ENCODE measurements at places on chromosomes 1 and 21.
A peak's percentile ranks its signal among the peaks of the same experiment; 100 is the strongest.

- DNase-seq: no peak
Measured at GRCh38 chr21:40853956-40854688, 7.2 kb upstream of the DSCAM start.

DNA sequence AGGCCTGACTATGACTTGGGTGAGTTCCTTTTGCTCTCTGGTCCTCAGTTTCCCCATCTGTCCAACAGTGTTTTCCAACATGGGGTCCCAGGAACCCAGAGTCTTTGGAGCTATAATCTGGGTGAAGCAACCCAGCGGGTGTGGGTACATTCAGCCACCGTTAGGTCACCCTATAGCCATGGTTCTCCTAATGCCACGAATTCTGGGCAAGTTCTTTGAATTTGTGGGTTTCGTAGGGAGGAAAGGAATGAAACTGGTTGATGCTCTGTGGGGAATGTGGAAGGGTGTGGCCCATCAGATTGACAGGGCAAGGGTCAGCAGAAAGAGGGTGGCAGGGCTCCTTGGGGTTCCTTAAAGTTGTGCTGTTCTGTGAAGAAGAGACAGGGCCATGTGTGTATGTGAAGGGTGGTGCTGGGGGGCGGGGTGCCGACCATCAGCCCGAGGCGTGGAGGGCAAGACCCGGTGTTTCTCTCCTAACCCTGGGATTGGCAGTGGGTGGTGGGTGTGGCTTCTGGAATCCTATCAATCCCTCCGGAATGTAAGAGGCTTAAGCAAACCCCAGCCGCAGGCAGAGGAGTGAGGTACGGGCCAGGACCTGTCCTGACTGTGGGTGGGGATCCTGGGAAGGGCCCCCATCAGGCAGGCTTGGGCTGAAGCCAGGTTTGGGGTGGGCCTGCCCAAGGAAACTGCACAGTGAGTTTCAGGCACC, 35.5 kb upstream of the ZNF362 start:
- no peak for DNase-seq

- DNase-seq: peak; percentile 39
Measured at GRCh38 chr21:17454315-17455027, 58.4 kb upstream of the CXADR start.

DNA sequence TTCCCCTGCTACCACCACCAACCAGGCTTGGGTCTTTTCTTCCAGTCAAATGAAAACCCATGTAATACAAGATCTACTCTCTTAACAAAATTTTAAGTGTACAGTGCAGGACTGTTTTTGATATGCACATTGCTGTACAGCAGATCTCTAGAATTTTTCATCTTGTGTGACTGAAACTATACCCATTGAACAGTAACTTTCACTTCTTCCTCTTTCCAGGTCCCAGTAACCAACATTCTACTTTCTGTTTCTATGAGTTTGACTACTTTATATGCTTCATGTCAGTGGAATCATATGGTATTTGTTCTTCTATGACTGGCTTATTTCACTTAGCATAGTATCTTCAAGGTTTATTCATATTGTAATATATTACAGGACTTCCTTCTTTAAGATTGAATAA, 45.3 kb upstream of the PLPPR4 start:
- DNase-seq: no peak

GRCh38 chr1:62228136-62228882, 33.7 kb downstream of the L1TD1 start:
- no peak for DNase-seq

GRCh38 chr1:80645621-80646020, 1155.1 kb upstream of the ADGRL2 start:
- DNase-seq: no peak

DNA sequence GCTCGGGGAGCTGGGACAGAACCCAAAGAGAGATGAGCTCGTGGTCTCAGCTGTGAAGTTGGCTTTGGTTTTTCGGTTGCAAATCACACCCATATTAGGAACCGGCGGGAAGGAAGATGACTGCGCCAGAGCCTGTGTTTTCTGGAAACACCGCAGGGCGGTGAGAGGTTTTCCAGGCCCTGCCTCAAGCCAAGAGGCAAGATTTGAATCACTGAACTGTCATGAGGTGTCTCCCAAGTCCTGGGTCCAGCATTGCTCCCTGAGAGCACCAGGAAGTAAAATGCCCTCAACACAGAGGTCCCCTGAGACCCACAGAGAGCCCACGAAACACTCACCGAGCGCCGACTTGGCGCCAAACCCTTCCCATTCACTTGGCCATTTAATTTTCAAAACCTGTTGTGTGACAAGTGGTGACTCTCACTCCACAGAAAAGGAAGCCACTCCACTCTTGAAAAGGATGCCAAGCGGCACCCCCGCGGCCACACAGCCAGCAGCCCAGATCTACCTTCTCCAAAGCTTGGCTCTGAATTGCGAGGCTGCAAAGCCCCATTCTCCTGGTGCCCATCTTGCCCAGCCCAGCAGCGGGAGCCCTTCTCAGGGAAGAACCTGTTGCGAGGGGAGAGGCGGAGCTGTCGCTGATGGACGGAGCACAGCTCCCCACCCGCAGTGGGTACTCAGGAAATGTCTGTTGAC, 99.0 kb upstream of the RUNX3 start:
- DNase-seq: no peak

- no peak for DNase-seq
Measured at GRCh38 chr1:233357595-233358397, 30.3 kb downstream of the MAP3K21 start.

- DNase-seq: no peak
Measured at GRCh38 chr1:29282135-29282923, 46.0 kb downstream of the PTPRU start.

DNA sequence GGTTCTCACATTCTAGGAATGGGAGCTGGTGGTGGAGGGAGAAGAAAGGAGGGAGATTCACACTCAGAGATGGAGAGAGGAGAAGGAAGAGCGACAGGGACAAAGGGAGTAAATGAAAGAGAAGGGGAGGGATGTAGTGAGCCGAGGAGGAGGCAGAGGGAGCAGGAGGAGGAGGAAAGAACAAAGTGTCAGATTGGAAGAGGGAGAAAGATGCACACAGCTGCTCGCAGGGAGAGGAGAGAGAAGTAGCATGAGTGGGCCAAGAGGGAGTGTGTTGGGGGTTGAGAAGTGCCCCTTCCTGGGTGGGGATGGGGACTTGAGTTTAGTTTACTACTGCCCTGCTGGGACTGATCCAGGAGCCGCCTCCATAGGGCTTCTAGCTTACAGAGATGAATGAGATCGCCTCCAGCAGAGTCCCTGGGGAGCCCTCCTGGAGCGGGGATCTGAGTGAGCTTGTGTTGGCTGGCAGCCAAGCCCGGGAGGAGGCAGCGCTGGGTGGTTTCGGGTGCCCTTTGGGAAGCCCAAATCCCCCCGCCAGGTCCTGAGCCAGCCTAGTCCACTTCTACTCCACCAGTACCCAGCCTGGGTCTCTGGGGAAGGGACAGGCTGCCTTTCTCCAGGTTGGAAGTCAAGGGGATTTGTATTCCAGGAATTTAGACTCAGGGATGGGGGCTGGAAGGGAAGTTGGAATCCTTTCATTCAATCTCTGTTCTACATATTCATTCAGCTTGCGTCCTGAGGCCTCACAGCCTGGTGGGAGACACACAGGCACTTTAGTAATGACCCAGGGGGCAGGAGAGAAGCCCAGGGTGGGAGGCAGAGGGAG, 20.9 kb downstream of the PTPRU start:
- no peak for DNase-seq

DNA sequence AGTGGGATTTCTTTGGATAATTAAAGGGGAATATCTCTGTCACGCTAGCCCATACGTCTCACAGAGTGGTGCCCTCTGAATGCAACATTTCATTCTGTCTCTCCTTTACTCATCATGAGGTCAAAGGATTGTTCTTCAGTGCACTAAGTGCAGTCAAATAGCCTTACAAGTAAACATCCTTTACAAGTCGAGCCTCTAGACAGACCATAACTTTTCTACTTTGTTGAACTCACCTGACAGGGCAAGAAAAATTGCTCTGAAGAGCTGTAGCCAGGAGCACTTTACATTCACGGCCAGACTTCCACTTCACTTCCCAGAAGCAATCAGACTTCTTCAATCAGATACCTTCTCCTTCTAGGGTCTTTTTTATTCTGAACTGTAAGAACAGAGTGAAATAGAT, 768.0 kb upstream of the TMPRSS15 start:
- DNase-seq: no peak

- no peak for DNase-seq
Measured at GRCh38 chr1:64090436-64090835, 113.0 kb upstream of the UBE2U start.

GRCh38 chr1:115198938-115199337, 109.6 kb upstream of the TSPAN2 start:
- DNase-seq: no peak

DNA sequence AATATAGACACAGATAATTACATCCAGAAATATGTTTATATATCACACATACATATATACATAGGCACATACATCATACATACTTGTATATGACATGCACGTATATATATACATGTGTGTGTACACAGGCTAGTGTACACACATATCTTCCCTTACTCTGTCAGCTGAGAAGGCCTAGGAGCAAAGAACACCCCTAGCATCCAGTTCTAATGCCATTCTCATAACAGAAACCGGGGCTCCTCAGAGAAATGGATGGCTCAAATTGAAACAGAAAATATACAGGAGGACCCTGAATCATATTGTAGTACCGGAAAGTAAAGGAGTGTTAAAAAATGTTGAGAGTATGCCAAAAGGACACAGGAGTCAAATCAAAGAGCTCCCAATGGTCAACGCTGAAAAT, 19.7 kb upstream of the HYI start:
- no peak for DNase-seq

DNA sequence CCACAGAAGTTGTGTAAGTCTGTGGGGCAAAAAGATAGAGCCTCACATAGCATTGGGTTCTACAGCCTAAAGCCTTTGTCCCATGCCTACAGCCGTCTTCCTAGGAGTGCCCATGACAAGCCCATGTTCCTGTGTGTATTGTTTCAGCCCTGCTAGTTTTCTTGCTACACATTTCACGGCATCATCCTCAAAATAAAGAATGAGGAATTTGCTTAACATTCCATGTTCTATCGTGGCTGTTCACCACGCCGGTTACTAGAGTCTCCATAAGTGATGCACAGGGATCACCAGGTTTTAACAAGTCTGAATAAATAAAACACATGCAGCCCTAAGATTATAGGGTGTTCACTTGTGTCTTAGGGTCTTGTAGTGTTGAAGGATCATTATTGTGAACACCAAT, 87.4 kb upstream of the NGF start:
- DNase-seq: no peak

DNA sequence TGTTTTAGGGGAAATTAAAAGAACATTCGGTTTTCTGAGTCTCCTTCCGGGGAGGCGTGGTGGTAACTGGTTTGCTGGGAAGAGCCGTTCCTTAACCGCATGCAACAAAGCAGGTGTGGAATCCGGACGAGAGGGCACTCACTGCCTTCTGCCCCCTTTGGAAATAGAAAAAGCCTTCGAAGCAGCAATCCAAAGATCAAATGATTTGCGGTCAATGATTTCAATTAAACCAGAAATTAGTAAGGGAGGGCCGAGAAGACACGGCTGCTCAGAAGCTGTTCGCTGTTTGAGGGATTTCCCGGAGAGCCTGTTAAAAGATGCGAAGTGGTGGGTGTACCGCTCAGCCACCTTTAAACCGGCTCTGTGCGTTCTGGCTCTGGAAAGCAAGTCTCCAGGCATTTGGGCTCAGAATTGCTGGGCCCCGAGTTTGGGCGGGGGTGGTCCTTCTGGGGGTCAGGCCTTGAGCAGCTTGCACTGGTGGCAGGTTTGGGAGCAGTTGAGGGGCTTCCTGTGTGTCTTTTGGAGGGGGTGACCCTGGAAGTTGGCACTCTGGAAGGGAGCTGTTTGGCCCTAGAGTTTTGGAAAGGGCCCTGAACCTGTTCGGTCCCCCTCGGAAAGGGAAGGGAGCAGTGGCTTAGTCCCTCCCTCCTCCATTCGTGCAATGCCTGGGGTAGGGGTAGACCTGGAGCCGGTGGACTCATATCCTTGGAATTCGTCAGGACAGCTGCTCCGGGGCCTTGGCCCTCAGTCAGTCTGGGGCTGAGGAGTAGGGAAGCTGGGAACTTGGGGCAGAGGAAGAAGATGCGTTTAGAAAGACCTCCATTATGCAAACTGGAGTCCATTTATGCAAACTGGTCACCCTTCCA, 3.1 kb downstream of the SIM2 start:
- no peak for DNase-seq

DNA sequence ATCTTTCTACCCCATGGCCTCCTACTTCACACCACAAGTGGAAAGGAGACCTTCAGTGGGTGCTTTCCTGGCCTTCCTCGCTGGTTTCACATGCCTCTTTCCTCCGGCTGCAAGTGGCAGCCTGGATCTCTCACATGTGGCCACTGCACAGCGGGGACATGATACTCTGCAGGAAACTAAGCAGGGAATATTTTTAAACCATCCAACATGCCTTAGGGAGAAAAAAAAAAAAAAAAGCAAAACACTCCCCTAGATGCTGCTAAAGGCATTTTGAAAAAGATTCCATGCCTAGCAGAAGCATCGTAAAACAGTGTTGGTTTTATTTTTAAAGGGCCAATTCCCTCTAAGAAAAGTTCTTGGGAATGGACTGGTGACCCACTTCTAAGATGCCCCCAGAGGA, 12.2 kb upstream of the GJA5 start:
- no peak for DNase-seq

DNA sequence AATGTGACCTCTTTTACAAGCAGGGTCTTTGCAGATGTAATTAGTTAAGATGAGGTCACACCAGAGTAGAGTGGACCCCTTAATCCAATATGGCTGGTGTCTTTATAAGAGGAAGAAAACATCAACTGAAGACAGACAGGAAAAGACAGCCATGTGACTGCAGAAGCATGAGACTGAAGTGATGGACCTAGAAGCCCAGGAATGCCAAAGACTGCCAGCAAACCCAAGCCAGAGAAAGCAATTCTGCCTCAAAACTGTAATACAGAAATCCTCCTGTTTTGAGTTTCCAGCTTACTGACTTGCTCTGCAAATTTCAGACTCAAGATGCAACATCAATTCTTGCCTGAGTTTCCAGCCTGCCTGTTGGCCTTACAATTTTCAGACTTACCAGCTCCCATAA, 17.3 kb downstream of the ENAH start:
- DNase-seq: no peak

- DNase-seq: no peak
Measured at GRCh38 chr1:228814176-228814575, 78.9 kb downstream of the RHOU start.

- peak; percentile 93 for DNase-seq
Measured at GRCh38 chr1:89524369-89525168, at the start of gene LRRC8B. LRRC8B (plus strand) TSS chr1:89524829; CDS start chr1:89582651, 57,822 bp downstream.

DNA sequence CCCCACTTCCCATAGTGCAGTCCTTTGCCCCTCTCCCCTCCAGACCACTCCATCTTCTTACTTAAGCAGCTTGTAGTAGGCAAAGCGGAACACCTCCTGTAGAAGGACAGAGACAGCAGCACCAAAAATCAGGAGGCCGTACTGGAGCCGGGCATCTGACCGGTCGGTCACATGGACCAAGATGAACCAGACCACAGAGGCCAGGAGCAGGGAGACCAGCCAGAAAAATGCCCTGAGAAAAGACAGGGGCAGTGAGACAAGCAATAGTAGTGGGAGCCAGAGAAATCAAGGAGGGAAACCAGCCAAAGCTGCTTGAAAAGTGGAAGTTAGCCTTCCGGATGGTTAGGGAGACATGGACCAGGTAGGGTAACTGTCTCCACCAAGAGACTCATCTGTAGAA, 920 bp downstream of the APH1A start:
- DNase-seq: peak; percentile 33

Measured in AG08396 (cell line).